Retina (tissue), 1 donor: ENCODE measurements at places on chromosomes 3 and 15.
A peak's percentile ranks its signal among the peaks of the same experiment; 100 is the strongest.

DNA sequence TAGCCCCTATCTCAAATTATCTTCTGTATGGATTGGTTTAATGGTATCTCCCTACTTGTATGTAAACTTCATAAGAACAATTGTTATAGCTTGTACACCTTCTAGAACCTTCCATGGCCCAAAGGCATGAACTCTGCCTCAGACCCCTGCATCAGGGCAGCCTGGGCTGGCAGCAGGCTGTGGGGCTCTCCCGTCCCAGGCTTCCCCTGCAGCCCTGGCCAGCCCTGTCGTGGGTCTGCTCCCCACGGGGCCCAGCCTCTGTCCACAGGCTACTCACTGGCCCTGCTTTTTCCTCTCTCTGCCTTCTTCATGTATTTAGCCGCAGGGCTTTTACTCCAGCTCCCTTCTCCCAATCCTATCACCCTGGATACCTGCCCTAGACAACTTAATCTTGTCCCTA is 4.4 kb downstream of the SCN5A start:
- peak; percentile 1 for DNase-seq

- DNase-seq: no peak
These were observed 648.3 kb upstream of the CFAP20DC start for GRCh38 chr3:59698091-59698490.

DNA sequence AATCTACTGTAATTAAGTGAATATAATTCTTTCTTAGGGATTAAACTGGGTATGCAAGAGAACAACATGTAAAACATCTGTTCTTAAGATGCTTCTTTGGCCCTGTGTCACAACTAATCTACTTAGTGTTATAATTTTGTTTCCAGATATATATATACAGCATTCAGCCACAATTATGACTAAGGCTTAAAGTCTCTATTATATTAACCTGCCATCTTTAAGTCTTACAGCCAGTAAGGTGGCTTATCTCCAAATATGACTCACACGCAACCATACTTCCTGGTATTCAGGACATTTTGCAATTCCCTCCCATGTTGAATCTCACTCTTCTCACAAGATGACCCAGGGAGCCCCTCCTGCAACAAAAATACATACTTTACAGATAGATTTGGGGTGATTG is 6.6 kb upstream of the KBTBD8 start:
- no peak for DNase-seq

DNA sequence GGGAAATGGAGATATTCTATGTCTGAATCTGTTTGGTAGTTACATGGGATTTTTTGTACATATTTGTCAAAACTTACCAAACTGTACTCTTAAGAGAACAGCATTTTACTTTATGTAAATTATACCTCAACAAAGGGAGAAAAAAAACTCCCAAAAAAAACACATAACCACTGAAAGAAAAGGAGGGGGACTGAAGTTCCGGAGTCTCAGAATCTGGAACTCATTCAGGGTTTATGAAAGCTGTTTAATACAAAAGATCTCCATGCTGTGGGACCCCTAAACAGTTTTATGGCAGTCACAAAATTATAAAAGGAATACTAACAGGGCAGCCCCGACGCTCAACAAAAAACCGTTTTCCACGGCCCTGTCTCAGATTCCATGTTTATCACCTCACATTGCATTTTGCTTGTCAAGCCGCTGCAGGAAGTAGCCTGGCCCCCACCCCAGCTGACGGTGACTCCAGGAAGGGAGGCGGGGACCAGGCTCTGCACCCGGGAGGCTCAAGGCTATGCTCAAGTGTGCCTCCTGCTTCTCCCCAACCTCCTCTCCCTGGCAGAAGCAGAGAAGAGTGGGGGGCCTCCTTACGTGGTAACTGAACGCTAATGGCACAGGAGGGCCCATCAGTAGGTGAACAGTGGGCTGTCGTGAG is 29.3 kb downstream of the RFT1 start:
- no peak for DNase-seq

DNA sequence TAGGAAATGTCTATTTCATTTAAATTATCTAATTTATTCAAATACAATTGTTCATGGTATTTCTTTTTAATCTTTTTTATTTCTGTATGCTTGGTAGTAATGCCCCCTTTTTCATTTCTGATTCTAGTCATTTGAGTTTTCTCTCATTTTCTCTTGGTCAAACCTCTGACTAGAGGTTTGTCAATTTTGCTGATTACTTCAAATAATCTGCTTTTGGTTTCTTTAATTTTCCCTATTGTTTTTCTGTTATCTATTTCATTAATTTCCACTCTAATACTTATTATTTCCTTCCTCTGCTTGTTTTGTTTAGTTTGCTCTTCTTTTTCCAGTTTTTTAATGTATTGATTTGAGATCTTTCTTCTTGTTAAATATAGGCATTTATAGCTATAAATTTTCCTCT is 12.1 kb downstream of the FSD2 start:
- no peak for DNase-seq

GRCh38 chr3:60076331-60076730 is 1026.5 kb upstream of the CFAP20DC start:
- no peak for DNase-seq

GRCh38 chr3:1183320-1184048 is 90.7 kb downstream of the CNTN6 start:
- no peak for DNase-seq

DNA sequence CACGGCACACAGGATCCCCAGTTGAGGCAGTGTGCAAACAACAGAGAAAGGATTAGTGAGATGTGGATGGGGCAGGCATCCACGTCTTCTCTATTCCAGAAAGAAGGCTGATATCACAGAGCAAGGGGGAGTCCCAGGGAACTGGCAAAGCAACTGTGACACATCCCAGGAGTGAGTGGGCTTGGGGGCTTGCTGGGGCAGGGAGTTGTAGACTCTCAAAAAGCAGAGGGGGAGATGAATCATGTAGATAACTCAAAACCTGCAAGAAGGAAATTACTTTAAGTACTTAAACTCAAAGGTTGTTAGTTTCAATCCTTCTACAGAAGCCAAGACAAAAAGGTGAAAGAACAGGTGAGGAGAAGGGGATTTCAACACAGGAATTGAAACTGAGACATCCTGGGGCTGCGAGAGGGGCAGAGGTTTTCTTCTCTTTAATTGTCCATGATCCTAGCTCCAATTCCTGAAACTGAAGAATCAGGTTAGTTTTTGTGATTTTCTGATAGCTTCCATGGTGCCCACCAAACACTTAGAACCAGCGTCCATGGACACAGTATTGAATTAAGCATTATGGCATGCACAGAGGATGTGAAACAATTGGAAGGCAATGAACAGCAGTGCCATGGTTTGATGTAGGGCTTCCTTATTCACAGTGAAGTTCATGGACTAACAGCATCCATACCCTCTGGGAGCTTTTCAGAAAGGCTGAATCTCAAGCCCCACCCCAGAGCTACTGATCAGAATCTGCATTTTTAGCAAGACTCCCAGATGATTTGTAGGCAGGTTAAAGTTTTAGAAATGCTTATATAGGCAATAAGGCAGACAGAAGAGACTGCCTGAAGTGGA is 52.0 kb downstream of the CCR3 start:
- DNase-seq: no peak

DNA sequence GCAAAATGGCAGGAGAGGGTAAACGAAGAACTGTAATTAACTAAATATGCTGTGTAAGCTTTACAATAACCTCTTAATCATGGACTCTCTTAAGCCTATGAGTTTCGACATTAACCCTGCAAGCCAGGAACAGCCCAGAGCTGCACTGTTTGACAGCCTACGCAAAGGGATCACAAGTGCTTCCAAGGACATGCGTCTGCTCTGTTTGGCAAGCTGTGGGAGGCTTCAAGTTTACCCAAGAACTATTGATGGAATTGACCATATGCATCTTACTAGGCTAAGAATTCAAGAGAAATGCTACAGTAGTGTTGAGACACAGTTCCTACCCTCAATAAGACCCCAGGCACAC is 66.0 kb downstream of the PDZRN3 start:
- peak; percentile 46 for DNase-seq

GRCh38 chr15:43492266-43492665 is 690 bp downstream of the TP53BP1 start:
- peak; percentile 33 for DNase-seq

DNA sequence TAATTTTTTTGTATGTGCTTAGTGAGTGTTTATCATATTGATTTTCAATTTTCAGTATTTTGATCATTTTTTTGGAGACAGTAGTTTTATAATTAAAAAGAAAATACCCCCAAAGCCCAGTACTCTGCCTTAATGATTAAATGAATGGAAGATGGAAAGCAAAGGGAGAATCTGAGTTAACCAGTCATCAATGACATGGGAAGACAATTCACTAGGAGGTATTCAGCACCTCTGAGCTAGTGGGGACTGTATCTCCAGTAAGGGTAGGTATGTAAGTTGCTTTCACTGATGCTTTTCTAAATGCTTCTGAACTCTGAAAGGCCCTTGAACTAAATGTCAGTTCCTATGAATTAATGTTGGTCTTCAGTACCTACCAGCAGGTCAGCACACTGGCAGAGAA is 590.4 kb upstream of the DPPA4 start:
- no peak for DNase-seq

GRCh38 chr3:144957398-144958101 is 985.9 kb downstream of the DIPK2A start:
- no peak for DNase-seq

- no peak for DNase-seq
These were observed 34.8 kb downstream of the IGF1R start for GRCh38 chr15:98682992-98683701.

GRCh38 chr3:118199044-118199443 is 835.6 kb downstream of the IGSF11 start:
- no peak for DNase-seq

DNA sequence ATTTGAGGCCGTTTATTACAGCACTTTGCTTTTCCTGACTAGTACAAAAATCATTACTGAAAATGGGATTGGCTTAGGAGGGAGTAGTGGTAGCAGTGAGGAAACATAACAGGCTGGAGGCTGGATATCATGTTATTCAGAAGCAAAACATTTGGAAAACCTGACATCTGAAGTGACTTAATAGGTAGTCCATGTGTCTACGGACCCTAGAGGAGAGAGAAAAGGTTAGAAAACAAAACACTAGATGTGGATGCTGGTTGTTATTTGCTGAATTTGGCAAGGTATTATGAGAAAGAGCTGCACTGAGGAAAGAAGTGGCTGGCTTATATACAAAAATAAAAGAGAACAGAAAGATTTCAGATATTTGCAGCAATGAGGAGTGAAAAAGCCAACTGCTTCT is 139.9 kb downstream of the MEX3B start:
- no peak for DNase-seq

DNA sequence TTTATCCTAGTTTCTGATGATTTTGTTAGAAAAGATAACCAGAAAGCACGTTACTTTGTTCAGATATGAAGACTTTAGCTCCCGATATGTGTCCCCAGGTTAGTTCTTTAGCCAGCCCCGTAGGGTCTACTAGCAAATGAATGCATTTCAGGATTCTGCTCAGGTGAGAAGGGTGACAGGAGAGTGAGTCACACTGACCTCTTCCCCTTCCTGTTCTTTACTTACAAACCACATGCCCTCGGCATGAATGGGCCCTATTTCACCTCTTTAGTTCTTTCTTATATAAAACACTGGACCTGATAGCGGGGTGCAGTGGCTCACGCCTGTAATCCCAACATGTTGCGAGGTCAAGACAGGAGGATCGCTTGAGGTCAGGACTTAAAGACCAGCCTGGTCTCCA is 98.4 kb downstream of the SLC49A4 start:
- DNase-seq: no peak

DNA sequence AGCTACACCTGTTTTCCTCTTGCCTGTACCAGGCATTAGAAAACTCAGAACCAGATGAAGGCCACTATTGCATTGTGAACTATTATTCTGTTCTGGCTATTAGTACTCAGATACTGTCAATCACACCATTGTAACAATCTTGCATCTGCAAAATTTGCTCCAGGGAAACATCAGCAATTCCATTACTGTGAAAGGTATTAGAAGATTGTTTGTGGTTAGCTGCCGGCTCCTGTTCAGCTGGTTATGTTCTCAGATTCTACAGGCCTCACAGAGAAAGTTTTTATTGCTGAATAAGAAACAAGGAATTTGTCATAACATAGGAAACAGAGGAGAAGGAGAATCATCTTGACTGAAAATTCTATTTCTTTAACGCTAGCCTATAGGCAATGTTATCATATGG is 179.9 kb downstream of the PLOD2 start:
- DNase-seq: no peak

DNA sequence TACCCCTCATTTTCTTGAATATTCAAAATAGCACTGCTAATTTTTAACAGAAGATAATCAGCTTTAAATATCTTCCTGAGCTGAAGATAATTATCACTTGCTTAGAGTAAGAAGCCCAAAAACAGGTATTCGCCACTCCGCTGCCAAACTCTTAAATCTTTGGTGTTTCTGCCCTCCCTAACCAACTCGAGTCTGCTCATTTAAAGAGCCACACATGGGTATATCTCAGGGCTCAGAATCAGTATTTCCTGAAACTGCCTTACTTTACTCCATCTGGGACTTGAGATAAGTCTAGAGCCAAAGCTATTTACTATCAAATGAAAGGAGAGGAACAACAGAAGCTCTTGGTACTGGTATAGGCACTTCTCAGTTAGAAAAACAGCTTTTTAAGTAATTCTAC is 10.8 kb downstream of the PDCD10 start:
- DNase-seq: no peak

DNA sequence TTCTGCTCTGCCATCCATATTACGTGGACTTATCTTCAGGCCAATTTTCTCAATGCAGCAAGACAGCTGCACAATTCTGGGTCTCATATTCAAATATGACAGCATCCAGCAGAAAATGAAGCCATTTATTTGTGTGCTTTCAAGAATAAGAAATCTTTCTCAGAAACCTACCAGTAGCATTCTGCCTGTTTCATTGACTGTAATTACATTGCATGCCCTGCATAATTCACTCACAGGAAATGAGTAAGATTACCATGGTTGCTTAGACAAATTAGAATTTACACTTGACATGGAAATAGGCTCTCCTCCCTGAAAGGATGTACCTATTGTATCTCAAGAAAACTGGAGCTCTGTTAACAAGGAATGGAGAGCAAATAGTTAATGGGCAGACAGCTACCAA is 346.6 kb upstream of the DCBLD2 start:
- no peak for DNase-seq

DNA sequence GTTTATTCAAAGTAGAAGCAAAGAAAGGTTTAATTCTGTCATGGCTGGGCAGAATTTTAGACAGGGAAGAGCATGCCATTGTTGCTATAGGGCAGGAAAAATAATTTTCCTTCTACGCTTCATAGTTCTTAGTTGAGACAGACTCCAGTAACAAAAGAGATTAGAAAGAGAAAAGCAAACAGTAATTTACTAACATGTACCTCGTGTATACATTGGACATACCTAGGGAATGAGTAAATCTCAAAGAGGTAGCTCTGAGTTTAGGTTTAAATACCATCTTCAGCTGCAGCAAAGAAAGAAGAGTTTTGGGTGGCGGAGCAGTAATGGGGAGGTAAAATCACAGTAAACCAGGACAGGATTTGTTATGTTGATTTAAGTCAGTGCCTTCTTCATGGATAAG is 416.1 kb downstream of the EPHA6 start:
- DNase-seq: no peak

DNA sequence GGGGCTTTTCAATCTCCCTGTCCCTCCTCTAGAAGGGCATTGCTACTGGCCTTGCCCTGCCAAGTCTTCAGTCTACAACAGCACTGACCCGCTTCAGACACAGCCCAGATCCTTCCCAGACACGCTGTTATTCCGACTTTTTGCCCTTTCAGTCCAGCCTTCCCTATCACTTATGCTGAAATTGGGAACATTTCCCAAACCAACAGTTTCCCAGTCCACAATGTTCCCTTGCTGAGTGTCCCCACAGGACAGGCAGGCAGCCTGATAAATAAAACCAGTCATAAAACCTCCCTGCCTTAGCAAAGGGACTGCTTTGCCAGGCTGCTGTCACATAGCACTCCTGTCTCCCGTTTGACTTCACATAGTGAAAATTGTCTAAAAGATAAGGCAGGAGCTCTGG is 43.5 kb downstream of the GOLGA6L2 start:
- no peak for DNase-seq

- peak; percentile 98 for DNase-seq
These were observed at the start of gene RAF1 for GRCh38 chr3:12663936-12664908. Gene RAF1 (minus strand): TSS chr3:12664117. CDS start chr3:12618721, 45,396 bp downstream.
